ENCODE measurements at places on chromosomes 13 and 19. TPM values are rescaled to one million over a fixed set of nuclear protein-coding genes. Genes with fewer than 3 reads are reported as not detected.

GRCh38 chr19:17646441-17646840 lies 41.7 kb downstream of the UNC13A start:
- no peak for DNase-seq

DNA sequence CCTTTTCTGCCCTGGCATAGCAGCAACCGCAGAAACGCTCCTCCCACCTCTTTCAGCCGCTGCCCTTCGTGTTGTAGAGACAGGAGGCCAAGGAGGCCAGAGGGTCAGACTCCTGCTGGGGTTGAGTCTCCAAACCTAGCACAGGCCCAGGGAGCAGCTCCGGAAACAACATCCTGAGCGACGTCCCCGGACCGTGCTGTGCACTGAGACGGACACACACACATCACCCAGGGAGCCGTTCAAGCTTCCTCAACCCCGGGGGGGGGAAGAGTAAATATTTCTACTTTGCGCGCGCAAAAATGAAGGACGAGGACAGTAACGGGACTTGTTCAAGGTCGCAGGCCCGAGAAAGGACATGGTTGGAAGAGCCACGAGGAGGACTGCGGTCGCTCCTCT lies 657 bp downstream of the ZNF550 start:
- peak; percentile 26 for DNase-seq

DNA sequence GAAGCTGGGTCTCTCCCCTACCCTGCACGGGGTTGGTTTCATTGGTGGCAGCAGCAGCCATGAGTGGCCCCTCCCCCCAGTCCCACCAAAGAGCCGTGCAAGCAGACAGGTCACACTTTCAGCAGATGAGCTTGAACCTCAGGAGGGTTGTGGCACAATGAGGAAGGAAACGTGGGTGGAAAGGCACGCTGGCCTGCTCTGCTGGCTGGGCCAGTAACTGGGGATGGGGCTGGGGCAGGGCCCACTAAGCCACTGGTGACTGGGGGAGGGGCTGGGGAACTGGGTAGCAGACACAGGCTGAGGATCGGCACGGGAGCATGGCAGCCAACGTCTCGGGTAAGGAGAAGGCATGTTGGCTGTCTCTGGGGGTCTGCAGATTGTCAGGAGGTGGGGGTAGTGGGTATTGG lies at the start of gene P2RY11:
TSS of gene P2RY11 (plus strand) at position 289 of the 407 bp plus-strand sequence. CDS start at position 318, 29 bp downstream.
- DNase-seq, result no peak

- DNase-seq, result no peak
These were observed 390.3 kb upstream of the ZNF507 start for GRCh38 chr19:31955061-31955460.

- DNase-seq, result no peak
These were observed at the start of gene ATP4A for GRCh38 chr19:35563207-35563829. Gene ATP4A, minus strand, starts transcription at chr19:35563658. Its CDS starts 29 bp downstream, at chr19:35563629.

GRCh38 chr13:99320693-99321481 lies 13.7 kb upstream of the GPR183 start:
- peak; percentile 69 for DNase-seq

DNA sequence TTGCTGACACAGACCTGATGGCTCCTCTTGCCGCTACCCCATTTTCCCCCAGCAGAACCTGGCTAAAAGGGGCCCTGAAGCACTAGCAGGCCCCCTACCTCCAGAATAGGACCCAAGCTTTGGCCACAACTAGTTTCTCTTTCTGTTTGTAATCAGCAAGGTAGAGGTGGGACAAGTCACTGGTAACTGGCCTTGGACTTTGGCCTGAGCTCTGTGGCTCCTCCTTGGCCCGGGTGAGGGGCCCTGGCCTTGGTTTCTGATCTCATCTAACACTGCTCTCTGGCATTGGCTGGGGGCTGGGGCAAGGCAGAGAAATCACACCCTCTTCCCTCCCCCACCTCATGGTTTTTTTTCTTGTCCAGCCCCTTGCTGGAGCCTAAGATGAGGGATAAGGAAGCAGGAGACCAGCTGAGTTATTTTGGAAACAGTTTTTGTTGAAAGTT lies 2.1 kb downstream of the CALM3 start:
- DNase-seq, result peak; percentile 41

KLF2 gene
- total RNA-seq, result 65.2 TPM

ZNF507 gene
- 18.5 TPM for total RNA-seq

ZNF681 gene
- 6.5 TPM for total RNA-seq

- DNase-seq, result peak; percentile 98
These were observed 5.6 kb upstream of the GPI start for GRCh38 chr19:34359140-34359953.

DNA sequence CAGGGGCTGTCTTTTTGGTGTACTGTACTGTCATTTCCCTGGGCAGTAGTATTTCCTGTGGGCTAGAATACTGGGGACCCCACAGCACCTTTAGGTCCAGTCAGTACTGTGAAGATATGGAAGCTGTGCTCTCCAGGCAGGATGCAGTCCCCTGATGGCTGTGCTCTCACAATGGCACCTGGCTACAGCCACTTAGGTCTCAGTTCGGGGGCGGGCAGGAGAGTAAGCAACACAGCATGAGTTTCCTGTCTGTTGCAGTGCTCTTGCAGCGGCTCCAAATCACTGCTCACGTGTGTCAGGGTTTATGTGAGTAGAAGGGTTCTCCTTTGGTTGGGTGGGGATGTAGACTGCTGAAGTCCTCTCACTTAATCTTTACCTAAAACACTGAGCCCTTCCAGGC lies 810.4 kb downstream of the DACH1 start:
- no peak for DNase-seq

GPALPP1 gene
- total RNA-seq, result 38.8 TPM

- DNase-seq, result no peak
These were observed 534 bp upstream of the HPN start for GRCh38 chr19:35040826-35041547.

DNA sequence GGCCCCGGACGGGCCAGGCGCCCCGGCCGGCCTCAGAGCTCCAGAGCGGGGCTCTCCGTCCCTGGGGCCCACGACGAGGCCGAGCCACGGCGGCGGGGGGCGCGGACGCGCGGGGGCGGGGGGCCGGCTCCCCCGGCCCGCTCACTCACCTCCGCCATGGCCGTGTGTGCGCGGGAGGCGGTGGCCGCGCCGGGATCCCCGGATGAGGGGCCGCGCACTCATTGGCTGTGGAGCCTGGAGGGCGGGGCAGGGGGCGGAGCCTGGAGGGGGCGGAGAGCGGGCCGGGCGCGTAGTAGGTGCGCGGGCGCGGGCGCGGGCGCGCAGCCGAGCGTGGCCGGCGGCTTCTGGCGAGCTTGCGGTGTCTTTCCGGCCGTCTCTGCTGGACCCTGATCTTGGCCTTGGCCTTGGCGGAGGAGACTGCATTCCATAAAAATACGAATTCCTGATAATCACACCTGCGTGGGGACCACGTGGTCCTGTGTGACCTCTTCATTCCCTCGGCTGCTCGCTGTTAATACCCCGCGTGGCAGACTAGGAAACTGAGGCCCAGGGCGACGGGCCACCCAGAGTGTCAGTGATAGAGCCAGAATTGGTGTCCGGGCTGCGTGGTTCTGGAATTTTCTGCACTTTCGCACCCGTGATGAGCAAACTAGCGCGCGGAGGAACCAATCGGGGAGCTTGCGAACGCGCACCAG lies at the start of gene MIER2:
TSS of gene MIER2 (minus strand) at position 172 of the 695 bp plus-strand sequence. CDS start at position 158, 14 bp downstream.
- peak; percentile 76 for DNase-seq

- DNase-seq, result no peak
These were observed 40.6 kb downstream of the COL4A2 start for GRCh38 chr13:110347535-110348308.

OR7C1 gene
- 6.3 TPM for total RNA-seq

DNA sequence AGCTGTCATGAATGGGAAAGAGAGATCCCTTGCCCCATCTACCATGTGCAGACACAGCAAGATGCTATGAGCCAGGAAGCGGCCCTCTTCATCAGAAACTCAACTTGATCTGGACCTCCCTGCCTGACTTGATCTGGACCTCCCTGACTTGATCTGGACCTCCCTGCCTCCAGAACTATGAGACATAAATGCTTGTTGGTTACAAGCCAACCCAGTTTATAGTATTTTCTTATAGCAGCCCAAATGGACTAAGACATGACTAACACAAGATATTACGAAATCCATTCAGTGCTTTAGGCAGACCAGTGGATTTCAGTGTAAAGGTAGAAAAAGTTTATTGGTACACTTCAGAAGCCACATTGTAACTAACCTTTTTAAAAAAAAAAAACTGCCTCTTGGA lies 15.6 kb downstream of the PCID2 start:
- no peak for DNase-seq

SIGLEC5 gene
- total RNA-seq, result not detected

DNA sequence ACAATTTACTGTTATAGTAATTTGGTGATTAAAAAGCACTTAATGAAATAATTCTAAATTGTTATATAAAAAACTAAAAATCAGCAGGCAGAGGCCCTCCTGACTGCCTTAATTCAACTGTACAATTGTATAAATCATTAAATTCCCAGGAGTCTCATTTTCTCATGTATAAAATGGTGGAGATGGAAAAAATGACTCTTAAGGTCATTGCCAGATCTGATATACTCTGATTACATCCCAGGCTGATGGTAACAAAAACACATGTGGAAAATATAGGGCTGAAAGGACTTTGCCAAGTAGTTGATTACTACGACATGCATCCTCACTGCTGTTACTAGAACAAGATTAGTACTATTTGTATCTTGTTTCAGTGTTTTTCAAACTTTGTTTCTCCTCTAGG lies 1020.0 kb upstream of the SLC10A2 start:
- DNase-seq, result no peak

KLF1 gene
- total RNA-seq, result 3.1 TPM

DNA sequence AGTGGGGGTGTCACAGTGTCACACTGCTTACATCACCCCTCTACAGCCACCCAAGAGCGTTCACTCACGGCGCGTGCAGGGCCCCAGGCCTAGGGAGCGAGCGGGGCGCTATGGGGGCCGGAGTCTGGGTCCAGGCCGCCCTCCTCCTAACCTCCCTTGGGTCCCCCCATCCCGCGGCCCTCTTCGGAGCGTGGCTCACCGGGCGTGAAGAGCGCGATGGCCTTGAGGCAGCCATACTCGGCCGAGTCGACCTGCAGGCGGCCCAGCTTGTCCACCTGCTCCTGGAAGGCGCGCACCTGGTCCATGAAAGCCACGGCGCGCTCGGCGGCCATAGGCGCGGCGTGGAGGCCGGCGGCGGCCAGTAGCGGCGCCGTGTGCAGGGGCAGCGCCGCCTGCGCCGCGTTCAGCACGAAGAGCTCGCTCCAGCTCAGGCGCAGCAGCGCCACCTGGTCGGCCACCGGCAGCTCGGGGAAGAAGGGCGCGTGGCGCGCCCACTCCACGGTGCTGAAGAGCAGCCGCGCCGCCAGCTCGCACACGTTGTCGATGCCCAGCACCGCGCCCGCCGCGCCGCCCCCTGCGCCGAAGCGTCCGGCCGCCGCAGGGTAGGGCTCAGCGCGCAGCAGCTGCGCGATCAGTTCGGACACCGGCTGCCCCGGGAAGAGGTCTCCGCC lies 9.4 kb downstream of the OCEL1 start:
- DNase-seq, result peak; percentile 76

DNA sequence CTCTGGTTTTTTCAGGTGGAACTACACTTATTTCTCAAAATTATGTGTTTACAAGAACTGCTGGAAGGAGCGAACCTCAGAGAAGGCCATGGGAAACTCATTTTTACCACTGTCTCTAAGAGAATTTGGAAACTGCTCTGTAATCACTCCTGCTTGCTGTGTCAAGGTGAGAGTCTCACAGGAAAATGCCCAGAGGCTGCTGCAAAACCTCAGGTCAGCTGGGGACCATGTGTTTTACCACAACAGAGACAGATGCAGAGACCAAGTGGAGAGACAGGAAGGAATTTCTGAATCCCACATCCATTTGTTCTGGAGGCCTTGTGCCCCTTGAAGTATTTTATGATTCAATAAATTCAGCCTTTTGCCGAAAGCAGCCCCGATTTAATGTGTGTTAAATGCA lies 743.8 kb upstream of the SLC10A2 start:
- DNase-seq, result no peak

TMIGD2 gene
- not detected for total RNA-seq

DNA sequence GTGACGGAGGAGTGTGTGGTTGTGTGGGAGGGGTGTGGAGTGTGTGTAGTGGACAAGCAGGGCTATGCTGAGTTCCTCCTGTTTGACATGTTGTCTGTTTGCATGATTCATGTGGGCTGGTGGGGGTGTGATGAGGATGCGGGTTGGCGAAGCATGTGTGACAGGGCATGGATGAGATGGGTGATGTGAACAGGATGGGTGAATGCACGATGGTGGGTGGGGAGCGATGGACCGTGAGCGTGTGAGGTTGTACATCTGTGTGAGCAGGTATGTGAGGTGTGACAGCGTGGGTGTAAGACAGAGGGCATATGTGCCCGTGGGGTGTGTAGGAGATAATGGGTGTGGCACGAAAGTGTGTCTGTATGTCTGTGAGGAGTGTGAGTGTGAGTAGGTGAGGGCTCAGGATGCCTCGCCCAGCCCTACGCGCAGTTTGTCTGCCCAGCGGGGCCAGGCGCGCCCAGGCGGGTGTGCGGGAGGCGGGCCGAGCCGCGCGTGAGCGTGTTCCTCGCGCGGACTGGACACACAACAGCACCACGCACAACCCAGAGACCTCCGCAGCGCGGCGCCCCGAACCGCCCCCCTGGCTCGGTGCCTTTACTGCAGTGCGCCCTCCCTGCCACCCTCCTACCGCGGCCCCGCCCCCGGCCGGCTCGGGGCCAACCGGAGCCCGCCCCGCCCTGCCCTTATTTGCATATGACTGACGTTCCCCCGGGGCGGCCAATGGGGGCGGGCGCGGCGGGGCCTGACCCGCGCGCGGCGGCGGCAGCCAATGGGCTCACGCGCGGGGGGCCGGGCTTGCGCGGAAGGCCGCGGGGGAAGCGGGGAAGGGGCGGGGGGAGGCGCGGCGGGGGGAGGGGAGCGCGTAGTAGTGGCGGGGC lies 14.4 kb downstream of the CIC start:
- peak; percentile 97 for DNase-seq

GRCh38 chr13:71864094-71864985 lies 2.7 kb downstream of the DACH1 start:
- DNase-seq, result peak; percentile 31

DNA sequence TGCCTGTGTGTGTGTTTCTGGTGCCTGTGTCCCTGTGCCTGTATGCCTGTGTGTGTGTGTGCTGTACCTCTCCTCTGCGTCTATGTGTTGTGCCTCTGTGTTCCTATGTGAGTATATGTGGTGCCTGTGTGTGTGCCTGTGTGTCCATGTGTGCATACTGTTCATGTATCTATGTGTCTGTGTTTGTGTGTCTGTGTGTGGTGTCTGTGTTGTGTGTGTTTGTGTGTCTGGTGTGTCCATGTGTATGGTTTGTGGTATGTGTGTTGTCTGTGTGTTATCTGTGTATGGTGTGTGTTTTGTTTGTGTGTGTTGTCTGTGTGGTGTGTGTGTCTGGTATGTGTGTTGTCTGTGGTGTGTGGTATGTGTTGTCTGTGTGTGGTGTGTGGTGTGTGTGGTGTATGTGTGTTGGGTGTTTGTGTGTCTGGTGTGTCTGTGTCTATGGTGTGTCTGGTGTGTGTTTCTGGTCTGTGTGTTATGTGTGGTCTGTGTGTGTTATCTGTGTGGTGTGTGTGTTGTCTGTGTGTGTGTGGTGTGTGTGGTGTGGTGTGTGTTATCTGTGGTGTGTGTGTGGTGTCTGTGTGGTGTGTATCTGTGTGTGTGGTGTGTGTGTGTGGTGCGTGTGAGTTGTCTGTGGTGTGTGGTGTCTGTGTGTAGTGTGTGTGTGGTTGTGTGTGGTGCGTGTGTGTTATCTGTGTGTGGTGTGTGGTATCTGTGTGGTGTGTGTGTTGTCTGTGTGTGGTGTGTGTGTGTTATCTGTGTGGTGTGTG lies 20.4 kb downstream of the HDGFL2 start:
- DNase-seq, result no peak

ZNF285 gene
- 6.3 TPM for total RNA-seq

HSPB6 gene
- 67.4 TPM for total RNA-seq

All from umbilical cord (tissue), 2 donors.